Right renal cortex interstitium (tissue), 3 donors: ENCODE measurements at places on chromosomes 5 and 9. TPM values are rescaled to one million over a fixed set of nuclear protein-coding genes. Genes with fewer than 3 reads are reported as not detected.

- no peak for DNase-seq
Measured at GRCh38 chr9:20714442-20715415, 30.7 kb downstream of the FOCAD start.

GRCh38 chr5:132434416-132435286 is 55.9 kb downstream of the IRF1 start:
- no peak for DNase-seq

DNA sequence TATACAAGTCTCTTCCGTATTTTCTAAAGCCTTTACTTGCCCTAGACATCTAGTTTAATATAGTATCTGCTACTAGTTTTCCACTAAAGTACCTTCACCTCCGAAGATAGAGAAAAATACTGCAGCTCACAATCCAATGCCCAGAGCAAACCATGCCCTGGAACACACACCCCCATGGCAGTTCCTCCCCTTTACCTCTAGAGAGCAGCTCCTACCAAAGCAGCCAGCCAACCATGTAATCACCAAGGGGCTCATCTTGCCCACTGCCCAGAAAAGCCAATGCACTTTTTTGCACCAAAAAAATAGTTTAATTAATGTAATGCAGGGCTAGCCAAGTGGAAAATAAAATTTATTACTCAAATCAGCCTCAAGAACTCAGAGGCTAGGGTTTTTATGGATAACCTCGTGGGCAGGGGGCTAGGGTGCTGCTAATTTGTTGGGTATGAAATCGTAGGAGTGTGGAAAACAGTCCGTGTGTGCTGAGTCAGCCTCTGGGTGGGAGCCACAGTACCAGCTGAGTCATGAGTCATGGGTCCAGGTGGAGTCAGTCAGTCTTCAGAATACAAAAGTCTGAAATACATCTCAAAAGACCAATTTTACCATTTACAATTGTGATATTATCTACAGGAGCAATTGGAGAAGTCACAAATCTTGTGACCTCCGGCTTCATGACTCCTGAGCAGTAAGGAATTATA is 120.1 kb upstream of the ACO1 start:
- DNase-seq, result no peak

The NR2F1 gene
- polyA plus RNA-seq, result 189 TPM
